ENCODE measurements at places on chromosomes 7 and 10.

DNA sequence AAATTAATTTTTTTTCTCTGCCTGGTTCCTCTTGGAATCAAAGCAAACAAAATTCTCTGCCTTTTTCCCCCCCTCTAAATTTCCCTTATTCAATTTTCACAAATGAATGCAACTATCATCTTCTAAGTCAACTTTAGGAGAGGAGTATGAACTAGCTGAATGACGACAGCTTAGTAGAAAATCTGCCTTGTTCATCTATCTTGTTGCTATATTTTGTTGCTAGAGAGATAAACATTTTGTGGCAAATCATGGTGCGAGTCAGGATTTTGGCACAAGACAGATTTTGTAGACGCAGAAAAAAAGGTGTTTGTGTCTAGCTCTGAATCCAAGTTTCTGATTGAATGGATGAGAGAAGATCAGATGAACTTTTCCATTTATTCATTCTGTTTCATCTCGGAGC is 81.0 kb upstream of the FZD8 start:
- no peak for DNase-seq

DNA sequence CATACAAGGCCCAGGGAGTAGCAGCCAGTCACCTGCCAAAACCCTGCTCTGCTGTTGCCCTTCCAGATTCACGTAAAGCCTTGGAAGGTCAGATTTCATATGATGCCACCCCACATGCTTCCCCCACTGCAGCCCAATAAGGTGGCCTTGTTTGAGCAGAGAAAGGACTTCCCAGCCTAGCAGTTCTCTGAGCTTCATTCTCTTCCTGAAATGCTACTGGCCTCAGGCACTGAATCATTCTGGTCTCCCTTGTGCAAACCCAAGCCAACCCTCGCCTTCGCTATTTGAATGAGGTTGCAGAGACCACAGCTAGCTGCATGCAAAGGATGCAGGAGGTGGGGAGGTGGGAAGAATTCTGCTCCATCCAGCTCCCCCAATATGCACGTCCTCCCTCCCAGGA is 60.3 kb upstream of the PLXNA4 start:
- DNase-seq: peak; percentile 59

DNA sequence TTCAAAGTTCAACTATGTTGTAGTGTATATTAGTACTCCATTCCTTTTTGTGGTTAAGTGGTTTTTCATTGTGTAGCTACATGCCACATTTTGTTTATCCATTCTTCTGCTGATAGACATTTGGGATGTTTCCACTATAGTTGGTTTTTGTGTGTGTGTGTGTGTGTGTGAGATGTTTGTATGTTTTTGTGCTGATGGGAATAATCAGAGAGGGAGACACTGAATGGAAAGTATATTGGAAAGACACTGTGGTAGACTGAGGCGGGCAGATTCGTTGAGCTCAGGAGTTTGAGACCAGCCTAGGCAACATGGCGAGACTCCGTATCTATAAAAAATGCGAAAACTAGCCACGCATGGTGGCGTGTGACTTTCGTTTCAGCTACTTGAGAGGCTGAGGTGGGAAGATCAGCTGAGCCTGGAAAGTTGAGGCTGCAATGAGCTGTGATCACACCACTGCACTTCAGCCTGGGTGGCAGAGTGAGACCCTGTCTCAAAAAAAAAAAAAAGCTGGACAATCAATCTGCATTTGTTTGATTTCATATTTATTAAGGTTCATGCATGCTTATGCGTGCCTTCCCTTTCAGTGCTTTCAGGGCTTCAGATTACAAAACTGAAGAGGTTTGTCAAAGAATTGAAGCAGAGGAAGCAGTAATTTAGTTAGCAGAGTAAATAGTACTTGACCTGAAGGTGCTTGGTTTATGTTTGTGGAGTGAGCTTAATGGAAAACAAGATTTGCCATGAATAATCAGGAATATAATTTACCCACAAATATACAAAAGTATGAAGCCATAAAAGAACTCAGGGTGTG is 14.7 kb downstream of the SEC24C start:
- DNase-seq: no peak

GRCh38 chr10:12833451-12833850 is 168.1 kb downstream of the CCDC3 start:
- DNase-seq: no peak

Measured in islet precursor cell (in vitro differentiated cells).